ENCODE measurements at places on chromosomes 11 and 22.

DNA sequence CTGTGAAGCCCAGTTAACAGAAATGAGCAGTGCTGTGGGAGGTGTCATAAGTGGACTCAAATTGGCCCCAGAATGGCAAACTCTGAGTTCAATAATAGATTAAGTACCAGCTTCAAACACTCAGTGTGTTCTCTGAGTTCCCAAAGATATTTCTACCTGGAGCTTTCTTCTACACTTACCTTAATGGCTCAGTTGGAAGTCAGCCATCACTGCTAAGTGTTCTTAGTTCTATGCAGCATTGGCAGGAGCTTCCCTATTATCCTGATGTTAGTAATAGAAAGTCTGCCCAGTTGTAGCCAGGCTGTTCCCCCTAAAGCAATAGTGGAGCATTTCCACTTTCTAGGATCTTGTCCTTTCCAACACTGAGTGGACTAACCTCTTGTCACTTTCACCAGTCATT is 9.7 kb upstream of the PIK3IP1 start:
- no peak for DNase-seq

DNA sequence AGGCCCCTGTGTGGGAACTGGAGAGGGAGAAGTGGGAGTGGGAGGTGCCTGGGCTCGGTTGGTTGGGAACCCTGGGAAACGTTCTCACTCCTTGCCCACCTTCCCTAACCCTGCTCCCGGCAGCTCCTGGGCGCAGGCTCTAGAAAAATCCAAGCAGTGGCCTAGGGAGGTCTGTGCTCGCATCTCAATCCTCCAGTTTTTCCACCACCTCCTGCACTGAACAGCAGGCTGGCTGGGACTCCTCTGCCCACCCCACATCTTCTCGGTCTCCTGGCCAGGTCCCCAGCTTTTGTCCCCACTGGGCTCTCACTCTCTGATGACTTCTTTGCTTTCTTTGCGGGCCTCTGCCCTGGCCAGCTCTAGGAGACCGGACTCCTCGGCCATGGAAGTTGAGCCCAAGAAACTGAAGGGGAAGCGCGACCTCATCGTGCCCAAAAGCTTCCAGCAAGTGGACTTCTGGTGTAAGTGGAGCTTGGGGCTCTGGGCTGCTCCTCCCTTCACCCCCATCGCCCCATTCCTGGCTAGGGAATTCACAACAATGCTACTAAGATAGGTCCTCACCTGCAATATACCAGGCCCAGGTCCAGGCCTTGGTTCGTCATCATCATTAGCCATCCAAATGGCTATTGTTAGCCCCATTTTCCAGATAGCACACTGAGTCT is 35.6 kb downstream of the PRDM11 start:
- no peak for DNase-seq

DNA sequence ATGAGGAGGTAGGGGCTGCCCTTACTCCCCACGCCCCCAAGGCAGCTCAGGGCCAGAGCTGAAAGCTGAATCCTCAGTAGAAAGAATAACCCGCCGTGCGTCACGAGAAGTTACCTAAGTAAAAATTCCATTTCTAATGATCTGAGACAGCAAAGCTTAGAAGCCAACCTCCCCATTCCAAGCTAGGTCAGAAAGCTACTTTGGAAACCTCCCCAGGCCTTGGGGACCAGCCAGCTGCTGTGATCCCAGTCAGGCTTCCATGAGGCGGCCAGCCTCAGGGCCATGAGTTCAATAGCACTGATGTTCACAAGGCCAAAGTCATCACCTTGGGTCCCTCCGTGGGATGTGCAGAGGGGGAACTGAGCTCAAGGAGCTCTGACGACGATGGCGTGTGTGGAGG is 6.9 kb downstream of the SHISAL1 start:
- DNase-seq: no peak

DNA sequence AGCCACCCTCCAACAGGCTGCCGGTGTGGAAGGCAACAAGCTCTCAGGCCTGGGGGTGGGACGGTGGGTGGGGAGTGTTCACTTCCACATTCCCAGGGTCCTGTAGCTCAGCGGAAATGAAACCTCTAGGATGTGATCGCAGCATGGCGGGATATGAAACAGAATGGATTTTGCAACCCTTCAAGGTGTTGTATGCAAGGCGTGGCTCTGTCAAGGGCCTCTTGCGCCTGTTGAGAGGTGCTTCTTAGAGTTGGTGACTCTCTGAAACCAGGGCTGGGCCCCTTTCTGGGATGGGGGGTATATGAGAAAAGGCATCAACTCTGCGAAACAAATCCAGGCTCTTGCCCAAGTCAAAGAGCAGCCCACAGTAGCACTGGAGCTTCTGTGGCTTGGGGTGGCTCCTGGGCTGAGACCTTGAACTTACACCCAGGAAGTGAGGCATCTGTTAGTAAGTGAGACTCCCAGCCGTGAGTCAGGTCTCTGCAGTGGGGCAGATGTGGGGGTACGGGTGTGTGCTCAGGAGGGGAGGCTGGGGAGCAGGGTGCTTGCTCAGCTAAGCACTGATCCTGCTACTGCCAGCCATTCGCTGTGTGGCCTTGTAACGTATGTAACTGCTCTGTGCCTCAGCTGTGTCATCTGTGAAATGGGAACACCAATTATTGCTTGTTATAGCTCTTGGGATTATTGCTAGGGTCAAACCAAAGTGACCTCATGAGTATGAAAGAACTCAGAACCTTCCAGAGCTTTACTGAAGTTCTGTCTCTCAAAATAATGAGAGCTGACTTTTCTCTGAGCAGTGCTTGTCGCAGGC is 28.3 kb downstream of the NECTIN1 start:
- no peak for DNase-seq

DNA sequence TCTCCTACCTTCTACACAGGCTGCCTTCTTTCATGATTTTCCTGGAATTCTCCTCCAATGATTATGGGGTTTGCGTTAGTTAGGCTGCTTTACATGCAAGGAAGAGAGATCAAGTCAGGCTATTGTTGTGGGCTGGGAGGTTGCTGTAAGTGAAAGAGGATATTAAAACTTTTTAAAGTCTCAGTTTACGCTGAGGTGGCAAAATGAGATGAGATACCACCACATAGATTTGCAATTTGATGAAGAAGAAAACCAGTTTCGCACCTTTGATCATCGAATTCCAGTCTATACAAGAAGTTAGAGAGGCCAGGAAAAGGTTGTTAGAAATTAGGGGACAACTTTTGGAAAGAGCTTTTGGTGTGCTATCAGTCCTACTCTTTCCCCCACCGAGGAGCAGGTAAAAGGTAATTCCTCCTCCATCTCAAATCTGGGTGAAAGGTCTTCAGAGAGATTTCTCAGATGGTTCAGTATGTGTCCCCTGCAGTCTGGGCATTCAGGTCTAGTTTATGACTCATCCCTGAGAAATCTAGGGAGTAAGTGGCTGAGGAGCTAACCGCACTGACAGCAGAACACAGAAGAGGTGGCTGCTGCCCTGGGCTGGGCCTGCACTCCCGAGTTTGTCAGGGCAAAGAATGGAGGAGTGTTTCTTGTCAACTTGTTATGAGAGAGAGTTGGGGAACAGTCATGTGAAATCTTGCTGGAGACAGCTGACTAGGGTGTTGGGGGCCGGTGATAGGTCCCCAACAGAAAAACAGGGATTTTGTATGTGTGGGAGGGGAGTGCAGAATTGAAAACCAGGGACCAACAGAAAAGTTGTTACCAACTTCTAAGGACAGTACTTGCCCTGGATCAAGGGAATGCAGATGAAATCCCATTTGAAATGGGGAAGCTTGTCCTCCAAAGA is 34.7 kb downstream of the CCDC83 start:
- DNase-seq: no peak

- peak; percentile 69 for DNase-seq
Observed at GRCh38 chr22:31313366-31314147, 21.3 kb upstream of the PIK3IP1 start.

- no peak for DNase-seq
Observed at GRCh38 chr11:120563703-120564572, 52.4 kb downstream of the GRIK4 start.

DNA sequence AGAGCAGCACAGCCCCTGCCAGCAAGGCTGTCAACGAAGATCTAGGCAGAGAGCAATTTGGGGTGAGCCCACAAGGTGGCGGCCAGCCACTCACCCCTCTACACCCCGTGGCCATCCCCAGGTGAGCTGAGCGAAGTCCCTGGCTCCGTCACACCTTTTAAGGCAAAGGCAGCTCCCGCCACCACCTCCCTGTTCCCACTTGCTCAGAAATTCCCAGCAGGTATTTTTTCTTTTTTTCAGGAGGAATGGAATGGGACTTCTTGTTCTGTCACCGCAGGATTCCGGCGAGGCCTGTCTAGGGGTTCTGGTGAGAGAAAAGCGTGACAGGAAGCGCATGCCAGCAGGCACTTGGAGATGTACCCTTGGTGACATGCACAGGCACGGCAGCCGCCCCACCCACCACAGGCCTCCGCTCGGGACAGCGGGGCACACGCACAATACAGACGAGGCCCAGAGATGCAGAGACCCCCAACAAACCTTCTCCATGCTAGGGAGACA is 10.0 kb downstream of the RPL3 start:
- DNase-seq: no peak

GRCh38 chr11:22582151-22582410 is 43.5 kb downstream of the FANCF start:
- DNase-seq: no peak

DNA sequence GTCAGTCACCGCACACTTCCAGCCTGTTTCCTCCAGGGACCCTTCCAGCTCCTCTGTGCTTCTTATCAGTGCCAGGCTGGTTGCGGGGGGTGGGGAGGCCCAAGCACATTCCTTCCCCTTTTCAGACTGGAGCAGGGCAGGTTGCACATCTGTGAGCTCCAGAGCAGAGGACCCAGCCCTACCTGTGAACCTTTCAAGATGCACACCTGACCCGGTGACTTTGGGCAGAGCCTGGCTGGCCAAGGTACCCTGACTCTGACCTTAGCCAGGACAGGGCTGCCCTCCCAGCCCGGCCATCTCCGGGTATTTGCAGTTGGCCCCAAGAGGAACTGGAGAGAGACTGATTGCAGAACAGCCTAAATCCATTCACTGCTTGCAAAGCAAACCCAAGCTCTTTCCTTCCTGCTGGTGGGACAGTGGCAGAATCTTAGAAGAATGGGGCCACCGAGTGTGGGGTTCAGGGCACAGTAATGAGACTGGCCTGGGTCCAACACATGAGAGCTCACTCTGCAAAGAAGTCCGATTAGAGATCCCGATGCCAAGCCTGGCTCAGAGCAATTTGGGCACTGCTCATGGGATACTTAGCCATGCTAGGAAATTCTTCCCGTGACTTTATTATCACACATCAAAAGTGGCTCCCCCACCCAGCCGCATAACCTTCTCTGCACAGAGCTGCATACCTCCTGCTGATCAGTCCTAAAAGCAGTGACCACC is 64.7 kb upstream of the CCND1 start:
- DNase-seq: no peak

- DNase-seq: no peak
Observed at GRCh38 chr11:94873916-94874540, 99.3 kb downstream of the CWC15 start.

DNA sequence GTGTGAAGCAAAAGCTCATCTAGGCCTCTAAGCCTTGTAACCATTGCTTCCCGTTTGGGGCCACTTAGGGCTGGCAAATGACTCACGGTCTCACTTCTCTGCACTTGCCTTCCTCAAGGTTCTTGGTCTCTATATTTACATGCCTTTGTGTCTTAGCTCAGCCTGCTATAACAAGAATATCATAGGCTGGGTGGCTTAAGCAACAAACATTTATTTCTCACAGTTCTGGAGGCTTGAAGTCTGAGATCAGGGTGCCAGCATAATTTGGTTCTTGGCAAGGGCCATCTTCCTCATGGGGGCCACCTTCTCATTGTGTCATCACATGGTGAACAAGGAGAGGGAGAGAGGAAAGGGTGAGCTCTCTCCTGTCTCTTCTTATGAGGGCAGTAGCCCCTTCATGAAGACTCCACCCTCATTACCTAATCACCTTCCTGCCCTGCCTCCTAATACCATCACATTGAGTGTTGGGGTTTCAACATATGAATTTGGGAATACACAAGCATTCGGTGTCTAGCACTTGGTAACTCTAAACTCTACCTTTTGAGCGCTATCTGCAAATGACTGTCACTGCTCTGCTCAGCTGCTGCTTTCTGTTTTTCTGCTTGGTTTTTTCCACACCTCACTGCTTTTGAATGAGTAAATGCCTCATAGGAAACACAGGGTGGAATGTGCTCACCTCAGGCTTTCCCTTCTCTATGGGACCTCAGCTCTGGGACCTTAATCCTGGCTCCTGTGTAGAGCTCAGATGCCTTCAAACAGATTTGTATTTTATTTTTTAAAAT is 16.2 kb upstream of the ME3 start:
- DNase-seq: no peak

DNA sequence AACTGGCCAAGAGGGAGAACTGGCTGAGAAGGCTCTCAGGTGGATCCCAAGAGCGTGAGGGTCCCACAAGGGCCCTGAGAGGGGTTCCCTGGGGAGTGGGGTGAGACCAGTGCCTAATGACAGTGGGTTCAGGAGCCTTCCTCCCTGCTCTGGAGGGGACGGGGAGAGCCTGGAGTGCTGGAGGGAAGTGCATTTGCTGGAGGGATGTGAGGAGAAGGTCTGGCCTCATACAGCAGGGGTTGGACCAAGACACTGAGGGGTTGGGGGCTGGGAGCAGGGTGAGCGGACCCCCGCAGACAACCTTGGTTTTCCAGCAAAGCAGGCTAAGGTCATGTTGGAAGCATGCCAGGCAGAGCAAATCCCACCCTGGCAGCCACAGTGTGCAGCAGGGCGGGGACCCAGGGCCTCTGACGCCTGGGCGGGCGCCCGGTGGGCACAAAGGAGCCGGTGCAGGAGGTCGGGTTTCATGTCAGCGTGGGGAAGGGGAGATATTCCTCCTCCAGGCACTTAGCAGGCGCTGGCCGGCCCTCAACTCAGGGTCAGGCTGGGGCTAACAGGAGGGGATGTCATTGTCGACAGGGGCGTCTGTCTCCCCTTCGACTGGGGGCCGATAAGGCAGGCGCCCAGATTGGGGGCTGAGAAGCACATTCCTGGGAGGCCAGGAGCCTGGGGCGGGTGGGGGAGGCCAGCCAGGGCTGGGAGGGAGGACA is 3.1 kb upstream of the DERL3 start:
- DNase-seq: no peak

DNA sequence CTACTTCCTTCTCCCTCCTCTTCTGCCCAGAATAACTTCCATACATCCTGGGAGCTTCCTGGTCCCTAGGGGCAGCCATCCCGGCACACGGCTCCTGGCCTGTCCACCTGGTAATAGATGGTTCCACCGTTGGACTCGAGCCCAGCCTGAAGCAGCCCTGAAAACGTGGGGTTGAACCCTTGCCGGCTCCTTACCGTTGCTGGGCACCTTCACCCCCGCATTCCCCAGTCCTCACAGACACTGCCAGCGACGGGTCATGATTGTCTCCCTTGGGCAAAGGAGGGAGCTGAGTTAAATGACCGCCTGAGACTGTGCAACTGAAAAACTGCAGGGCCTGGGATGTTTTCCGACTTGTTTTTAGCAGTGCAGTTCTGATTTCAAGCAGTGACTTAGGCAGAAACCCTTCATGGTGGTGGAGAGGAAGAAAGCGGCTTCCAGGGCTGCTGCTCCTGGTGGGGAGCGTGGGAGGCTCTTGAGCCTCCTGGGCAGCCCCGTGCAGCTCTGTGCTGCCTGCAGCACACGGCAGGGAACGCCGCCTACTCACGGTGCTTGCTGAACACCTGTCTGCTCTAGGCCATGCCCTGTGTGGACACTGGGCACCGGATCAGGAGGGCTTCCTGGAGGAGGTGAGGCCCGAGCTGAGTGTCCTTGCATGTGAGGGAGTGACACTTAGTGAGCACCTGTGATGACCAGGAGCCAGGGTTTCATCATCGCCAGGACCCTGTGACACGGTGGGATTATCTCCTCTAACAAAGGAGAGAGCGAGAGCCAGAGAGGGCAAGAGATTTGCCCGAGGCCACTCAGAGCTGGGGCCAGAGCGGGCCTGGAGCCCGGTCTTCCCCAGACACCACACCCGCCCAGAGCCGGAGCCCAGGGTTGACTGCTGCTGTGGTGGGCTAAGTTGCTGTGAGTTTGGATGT is 77.4 kb downstream of the FBLN1 start:
- DNase-seq: no peak

All from stimulated activated naive CD4-positive, alpha-beta T cell (primary cell).